A549 treated with DMSO at 1 μM for 4 hours (cell line): ENCODE measurements at places on chromosomes 2 and 18. TPM values are rescaled to one million over a fixed set of nuclear protein-coding genes. Genes with fewer than 3 reads are reported as not detected.

Gene MDH1B
- total RNA-seq, result 1.6 to 2.2 TPM (median 1.8 TPM) in 5 replicates

Gene ERMN
- total RNA-seq, result not detected in 5 replicates

Gene SKOR2
- not detected in 5 replicates for total RNA-seq

Gene ARHGEF4
- total RNA-seq, result 6.3 to 7.7 TPM (median 6.8 TPM) in 5 replicates

Gene SLC5A7
- total RNA-seq, result not detected in 5 replicates

Gene ST8SIA5
- 0.02 TPM in 1 of 5 replicates, not detected in the others for total RNA-seq

Gene KCNS3
- total RNA-seq, result 1.1 to 1.4 TPM (median 1.2 TPM) in 5 replicates

Gene GFPT1
- total RNA-seq, result 22.7 to 32.5 TPM (median 28.8 TPM) in 5 replicates

Gene UGT1A5
- 0.04 TPM in 1 of 5 replicates, not detected in the others for total RNA-seq

Gene PDCD1
- not detected in 5 replicates for total RNA-seq

Gene CASP8
- total RNA-seq, result 31.5 to 39.4 TPM (median 35.5 TPM) in 5 replicates

Gene CAVIN2
- 7.9 to 11.9 TPM (median 10.8 TPM) in 5 replicates for total RNA-seq

Gene SCG2
- 0.94 to 1.5 TPM (median 1.2 TPM) in 5 replicates for total RNA-seq

Gene RAB6D
- total RNA-seq, result 0.02 TPM in 1 of 5 replicates, not detected in the others

Gene CNDP1
- not detected in 5 replicates for total RNA-seq
